Right forelimb (tissue), 1 donor: ENCODE measurements at places on chromosomes 11 and 22.

- no peak for DNase-seq
Measured at GRCh38 chr22:24180316-24181087, 785 bp upstream of the SUSD2 start.

DNA sequence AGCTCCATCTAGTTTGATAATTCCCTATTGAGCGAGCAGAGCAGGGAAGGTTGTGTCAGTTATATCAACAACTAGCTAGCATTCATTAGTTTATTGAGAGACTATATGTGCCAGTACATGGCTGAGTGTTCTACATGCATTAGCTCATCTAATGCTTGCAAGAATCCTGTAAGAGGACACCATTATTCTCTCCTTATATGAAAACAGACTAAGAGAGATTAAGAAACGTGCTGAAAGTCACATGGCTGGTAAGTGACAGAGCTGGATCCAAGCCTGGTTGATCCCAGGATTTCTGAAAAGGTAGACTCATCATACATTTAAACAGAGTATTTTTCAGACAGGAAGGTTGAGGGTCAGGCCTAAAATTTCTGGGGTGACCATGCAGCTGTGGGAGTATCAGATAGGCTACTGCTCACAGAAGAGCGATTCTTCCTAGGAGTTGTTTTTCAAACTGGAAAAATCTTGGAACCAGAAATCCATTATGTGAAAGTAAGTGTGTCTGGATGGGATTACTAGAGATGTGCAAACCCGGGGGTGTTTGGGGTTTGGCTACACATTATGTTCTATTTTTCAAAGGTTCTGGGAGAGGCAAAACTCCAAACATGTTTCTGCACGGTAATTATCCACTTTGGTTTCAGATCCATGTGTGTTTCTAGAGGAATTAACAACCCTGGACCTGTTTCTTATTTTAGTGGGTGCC, 213.3 kb downstream of the FAM76B start:
- DNase-seq = no peak

DNA sequence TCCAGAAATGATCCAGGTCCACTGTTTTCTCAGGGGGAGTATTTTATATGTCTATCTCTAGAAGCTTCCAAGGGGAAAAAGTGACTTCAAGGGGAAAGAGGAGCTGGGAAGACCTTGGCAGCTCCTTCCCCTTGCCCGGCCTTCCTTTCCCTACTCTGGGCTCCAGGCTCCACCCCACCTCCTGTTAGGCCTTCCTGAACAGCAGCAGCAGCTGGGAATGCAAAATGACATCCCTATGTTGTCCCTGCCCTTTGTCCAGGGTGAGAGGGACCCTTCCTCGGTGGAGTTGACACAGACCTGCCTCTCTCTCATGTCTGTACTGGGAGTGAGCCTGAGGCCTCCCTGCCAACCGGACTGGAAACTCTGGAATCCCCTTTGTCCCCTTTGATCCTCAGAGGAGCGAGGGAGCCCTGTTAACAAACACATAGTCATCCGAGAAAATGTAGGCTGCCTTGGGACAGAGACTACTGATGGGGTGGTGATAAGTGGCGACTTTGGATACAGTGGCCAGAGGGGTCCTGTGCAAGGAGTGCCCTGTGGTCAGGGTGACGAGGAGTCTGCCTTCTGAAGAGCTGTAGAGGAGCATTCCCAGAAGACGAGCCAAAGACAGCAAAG, 9.0 kb upstream of the MALAT1 start:
- peak; percentile 78 for DNase-seq

DNA sequence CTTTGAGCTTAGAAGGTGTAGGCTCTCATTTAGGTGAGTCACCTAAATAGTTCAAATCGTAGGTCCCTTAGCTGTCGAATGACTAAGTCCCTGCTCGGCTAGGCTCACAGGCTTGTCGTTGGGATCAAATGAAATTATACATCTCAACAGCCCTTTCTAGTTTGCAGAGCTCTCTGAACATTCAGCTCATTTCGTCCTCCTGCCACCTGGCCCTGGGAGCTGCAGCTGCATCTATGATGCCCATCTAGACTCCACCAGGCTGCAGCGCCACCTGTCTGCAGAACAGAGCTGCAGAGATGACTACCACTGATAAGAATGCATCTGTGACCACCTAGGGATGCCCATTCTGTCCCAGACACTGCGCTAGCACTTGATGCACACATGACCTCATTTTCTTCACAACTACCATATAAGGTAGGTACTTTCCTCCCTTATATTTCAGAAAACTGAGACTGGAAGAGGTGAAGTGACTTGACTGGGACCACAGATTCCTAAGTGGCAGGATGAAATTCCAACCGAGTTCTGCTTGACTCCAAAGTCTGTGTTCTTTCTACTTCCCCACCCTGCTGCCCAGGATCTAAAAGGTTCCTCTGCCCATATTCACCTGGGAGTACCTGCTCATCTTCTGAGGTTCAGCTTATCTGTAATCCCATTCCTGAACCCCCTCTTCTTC, 141.1 kb upstream of the NARS2 start:
- peak; percentile 48 for DNase-seq

GRCh38 chr11:60993615-60994014, 22.1 kb downstream of the CD6 start:
- no peak for DNase-seq

GRCh38 chr11:119115484-119116234, 5.7 kb upstream of the HINFP start:
- peak; percentile 36 for DNase-seq

DNA sequence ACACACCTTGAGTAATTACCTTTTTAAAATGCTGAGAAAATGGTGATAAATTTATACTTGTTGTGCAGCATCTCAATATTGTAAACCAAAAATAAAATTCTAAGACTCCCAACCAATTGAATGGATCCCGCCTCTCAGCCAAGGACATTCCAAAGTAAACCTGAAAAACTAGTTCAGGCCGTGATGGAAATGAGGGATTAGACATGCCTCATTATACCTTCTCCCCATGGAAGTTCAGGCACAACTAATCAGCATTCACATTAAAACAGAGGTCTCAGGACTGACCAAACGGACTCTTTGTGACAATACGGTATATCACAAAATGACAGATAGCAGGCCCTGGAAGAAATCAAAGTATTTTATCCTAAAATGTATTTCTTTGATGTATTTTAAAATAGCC, 907.4 kb upstream of the RAG2 start:
- DNase-seq = no peak

DNA sequence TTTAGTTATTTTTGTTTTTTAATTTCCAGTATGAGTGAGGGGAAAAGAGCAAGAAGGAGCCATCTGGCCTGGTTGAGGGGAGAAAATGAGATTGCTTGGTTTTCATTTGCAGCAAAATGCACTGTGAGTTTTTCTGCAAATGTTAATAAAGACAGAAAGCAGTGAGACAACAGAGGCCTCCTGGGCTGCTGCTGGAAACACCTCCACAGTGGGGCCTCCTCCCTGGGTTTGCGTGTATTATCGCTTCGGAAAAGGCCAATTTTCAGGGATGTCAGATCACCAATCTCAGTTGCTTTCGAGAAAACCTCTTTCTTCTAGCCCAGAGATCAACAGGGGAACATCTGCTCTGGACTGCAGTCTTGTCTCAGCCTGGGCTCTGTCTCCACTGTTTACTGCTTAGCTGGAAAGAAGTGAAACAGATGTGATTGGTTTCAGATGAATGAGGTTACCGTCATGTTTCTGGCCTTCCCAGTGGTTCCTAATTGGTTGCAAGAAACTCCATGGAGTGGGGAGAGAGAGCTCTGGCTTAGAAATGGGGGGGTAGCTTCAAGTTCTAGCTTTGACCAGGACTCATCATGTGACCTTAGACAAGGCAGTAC, 17.3 kb downstream of the TSPAN18 start:
- DNase-seq = peak; percentile 52

DNA sequence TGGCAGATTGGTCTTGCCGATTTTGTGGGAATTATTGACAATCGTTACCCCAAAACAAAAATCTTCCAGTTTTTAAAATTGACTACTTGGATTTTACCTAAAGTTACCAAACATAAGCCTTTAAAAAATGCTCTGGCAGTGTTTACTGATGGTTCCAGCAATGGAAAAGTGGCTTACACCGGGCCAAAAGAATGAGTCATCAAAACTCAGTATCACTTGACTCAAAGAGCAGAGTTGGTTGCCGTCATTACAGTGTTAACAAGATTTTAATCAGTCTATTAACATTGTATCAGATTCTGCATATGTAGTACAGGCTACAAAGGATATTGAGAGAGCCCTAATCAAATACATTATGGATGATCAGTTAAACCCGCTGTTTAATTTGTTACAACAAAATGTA, 37.2 kb downstream of the IGLL1 start:
- DNase-seq = no peak

DNA sequence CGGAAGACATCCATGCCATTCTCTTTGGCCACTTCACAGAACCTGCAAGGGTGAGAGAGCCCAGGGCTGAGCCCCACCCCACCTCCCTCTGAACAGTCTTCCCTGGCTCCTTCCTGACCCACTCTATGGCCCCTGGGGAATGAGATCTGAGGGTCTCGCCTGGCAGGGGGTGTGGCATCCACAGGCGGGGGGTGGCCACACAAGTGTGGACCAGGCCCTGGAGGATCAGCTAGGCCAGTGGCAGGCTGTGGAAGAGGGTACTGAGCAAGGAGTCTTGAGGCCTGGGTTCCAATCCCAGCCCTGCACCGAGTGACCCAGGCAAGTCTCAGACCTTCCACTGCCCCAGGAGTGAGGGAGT, 5.6 kb upstream of the LRFN4 start:
- DNase-seq = no peak

- peak; percentile 90 for DNase-seq
Measured at GRCh38 chr22:49305214-49305965, 522.3 kb downstream of the BRD1 start.

DNA sequence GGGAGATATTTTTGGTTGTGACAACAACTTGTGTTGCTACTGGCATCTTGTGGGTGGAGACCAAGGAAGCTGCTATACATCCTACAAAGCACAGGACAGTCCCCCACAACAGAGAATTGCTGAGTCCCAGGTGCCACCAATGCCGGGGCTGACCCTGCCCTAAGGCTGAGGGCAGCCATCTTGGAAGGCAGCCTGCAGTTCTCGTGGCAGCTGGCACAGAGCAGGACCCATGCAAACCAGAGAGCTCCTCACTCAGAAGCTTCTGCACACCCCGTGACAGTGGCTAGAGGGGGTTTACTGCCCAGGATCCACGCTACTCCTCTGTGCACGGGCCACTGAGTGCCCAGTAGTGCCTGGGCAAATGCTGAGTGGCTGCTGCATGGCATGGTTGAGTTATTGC, 143.4 kb downstream of the CTTN start:
- no peak for DNase-seq

GRCh38 chr11:131518305-131518838, 148.0 kb downstream of the NTM start:
- DNase-seq = no peak

DNA sequence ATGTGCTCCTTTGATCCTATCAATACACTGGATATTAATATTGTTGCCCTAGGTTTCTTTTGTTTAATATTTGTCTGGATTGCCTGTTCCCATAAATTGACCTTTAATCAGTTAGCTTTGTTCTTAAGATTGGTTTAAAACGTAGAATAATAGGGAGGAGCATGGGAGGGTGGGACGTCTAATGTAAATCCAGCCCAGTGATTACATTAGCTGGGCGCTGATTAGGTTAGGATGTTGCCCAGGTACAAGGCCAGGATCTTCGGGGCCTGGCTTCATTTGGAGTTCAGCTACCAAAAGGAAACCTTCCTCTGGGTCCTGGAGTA, at the start of gene SRSF8:
Gene SRSF8, plus strand, starts transcription at position 204 of the 323 bp plus-strand sequence. CDS start 308 bp downstream, outside the sequence.
- DNase-seq = no peak

DNA sequence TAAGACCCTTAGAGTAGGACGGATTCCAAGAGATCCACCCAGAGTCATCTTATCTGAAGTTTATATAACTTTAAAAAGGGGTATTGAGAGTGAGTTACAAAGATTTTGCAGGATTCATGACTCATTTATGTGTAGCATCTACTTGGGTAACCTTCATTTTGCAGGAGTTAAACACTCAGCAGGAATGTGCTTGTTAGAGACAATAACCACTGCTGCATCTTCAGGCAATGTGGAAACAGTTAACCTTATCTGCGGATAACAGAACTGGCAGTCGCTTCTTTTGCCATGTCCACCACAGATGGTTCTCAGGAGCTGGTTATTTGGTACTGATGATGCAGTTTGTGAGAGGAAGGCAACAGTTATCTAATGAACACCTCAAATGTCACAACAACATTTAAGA, 417.9 kb upstream of the DDI1 start:
- DNase-seq = no peak

DNA sequence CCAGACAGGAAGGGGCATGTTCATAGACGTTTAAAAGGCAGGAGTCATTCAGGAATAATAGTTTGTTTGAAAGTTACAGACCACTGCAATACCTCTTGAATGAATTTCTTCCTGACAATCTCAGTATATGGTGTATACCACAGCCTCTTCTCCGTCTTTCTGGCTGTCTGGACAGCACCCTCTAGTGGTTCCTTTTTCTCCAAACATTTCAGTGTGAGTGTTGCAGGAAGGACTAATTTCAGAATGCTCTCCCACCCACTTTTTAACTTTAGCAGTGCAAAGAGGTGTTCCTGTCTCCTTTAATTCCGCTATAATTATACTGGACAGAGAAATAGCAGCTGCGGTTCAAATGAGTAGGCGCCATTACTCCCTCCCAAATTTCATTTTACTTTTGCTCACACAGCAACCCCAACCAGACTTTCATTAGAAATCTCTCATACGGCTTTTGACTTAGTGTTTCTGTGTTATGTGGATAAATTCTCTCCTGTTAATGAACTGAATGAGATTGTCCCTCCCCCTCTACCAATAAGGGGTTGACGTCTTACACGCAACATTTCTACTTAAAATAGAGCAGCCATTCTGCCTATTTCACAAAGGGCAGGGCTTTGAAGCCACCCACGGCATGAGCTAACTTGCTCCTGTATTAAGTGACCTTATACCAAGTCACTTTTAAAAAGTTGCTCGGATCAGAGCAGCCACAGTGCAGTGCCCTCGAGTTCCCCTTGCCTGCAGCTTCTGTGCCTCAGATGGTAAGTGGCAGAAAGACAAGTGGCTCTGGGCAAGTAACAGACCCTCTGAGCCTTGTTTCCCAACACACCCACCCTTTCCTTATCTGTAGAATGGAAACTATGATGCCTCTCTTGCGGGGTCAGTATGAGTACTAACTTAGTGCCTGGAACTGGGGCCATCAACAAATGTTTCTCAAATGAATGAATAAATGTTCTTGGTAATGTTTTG, 368.6 kb downstream of the OPCML start:
- no peak for DNase-seq

DNA sequence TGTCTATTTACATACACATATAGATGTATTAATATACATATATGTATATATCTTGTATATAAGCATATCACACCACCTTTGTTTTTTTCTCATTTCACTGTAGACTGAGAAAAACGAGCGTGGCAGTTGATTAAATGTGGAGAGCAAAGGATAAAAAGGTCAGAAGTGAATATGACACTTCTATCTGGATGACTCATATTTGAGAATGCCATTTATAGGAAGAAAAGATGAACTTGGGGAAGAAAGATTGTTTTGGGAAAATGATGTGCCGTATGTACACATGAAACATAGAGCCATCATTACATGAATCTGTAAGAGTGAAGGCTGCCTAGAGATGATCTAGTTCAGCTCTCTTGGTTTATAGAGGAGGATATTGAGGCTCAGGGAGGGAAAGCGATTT, 28.7 kb downstream of the AMOTL1 start:
- no peak for DNase-seq

- DNase-seq = no peak
Measured at GRCh38 chr22:39219071-39220039, 25.4 kb downstream of the PDGFB start.

GRCh38 chr11:43830928-43831440, 49.6 kb upstream of the ALKBH3 start:
- no peak for DNase-seq
